ENCODE measurements at places on chromosomes 3 and 15. TPM values are rescaled to one million over a fixed set of nuclear protein-coding genes. Genes with fewer than 3 reads are reported as not detected.

- DNase-seq, result no peak
Measured at GRCh38 chr3:30672287-30672735, 65.9 kb downstream of the TGFBR2 start.

DNA sequence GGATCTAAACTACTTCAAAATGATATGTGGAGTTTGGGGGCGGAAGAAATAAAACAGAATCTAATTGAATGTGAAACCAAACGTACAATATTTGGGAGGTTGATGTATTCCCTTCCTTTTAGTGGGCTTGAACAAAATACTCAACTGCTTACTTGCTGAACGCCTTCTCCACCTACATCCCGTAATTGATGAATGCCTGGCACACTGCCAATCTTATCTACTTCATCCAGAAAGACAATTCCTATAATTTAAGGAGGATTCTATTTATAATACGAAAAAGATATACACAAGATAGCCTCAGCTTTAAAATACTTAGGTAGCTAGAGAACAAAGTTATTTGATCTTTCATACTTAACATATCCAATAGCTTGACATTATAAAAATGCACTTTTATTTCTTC is 23.1 kb upstream of the PDCD7 start:
- DNase-seq, result no peak

GRCh38 chr3:10594915-10595314 is 89.5 kb upstream of the ATP2B2 start:
- peak; percentile 66 for DNase-seq

The CHAC1 gene
- 35.3 TPM for total RNA-seq

DNA sequence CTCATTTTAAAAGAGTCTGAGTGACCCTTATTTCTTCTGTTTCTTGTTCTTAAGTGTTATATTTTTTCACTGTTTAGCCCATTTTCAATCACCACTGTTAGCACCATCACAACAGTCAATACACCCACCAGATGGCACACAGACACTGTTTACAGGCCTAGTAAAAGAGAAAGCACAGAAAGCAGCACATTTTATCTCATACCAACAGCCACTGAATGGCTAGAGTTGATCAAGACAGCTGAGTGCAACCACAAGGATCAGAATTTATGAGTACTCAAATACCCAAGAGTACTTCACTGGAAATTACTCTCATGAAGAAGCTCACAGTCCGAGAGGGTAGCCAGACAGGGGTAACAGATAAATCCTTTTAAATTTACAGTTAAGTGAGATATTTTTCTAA is 127.0 kb downstream of the TFDP2 start:
- peak; percentile 79 for DNase-seq

The CEP19 gene
- total RNA-seq, result 5.7 TPM

DNA sequence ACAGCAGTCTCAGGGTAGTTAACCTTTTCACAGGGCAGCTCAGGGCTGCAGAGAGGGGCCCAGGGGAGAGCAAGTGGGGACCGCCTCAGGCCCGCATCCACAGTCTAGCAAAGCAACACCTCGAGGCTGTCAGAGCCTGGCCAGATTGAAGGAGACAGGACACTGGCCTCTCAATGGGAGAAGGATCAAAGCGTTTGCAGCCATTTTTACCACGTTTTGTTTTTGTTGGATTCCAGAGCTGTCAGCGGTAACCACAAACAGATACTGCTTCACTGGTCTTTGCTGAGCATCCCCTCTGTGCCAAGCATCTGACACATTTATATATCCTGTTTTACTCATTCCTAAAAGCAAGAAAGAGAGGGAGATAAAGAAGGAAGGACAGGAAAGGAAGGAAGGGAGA is 153.8 kb downstream of the SHQ1 start:
- DNase-seq, result no peak

The ARHGAP31 gene
- total RNA-seq, result 4.0 TPM

The ADPRH gene
- not detected for total RNA-seq

- DNase-seq, result no peak
Measured at GRCh38 chr3:33312361-33312760, 35.1 kb downstream of the FBXL2 start.

DNA sequence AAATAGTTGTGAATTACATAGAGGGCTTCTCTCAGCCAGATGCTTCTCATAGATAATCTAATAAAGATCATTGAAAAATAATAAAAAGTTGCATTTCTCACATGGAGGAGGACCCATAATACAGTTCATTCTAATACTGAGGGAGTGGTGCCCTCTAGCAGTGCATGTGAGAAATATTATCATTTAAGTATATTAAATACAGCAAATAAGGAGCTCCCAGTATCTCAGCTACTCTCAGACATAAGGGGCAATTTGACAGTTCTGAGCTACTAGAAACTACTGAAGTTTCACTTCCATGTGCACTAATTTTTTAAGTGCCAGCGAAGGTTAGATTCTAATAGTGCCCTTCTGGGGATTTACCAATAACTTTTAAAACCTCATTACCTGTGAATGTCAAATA is 188.3 kb downstream of the IL5RA start:
- DNase-seq, result peak; percentile 24
